ENCODE measurements at places on chromosomes 7 and 10. TPM values are rescaled to one million over a fixed set of nuclear protein-coding genes. Genes with fewer than 3 reads are reported as not detected.

AGR2 gene
- polyA plus RNA-seq = 2.0 TPM

SPDYE2B gene
- not detected for polyA plus RNA-seq

GALNT17 gene
- 19.2 TPM for polyA plus RNA-seq

SPDYE2 gene
- polyA plus RNA-seq = not detected

HOXA2 gene
- polyA plus RNA-seq = not detected

MRPL32 gene
- polyA plus RNA-seq = 30.8 TPM

BET1 gene
- polyA plus RNA-seq = 7.8 TPM

CPVL gene
- polyA plus RNA-seq = 9.4 TPM

NUTM2B gene
- polyA plus RNA-seq = 1.4 TPM

ENTPD1 gene
- polyA plus RNA-seq = 7.0 TPM

ODAD2 gene
- 0.32 TPM for polyA plus RNA-seq

HYAL4 gene
- not detected for polyA plus RNA-seq

THSD7A gene
- polyA plus RNA-seq = 1.3 TPM

DNAH11 gene
- polyA plus RNA-seq = not detected

UTF1 gene
- polyA plus RNA-seq = not detected

PDE6C gene
- polyA plus RNA-seq = not detected

TRIM50 gene
- polyA plus RNA-seq = 0.34 TPM

PODXL gene
- polyA plus RNA-seq = 39.8 TPM

PDIA4 gene
- polyA plus RNA-seq = 69.5 TPM

PHKG1 gene
- polyA plus RNA-seq = 3.8 TPM

CADPS2 gene
- 27.2 TPM for polyA plus RNA-seq

TRIM8 gene
- polyA plus RNA-seq = 97.4 TPM

ATP5MK gene
- polyA plus RNA-seq = 383 TPM

VENTX gene
- polyA plus RNA-seq = not detected

C10orf67 gene
- polyA plus RNA-seq = 0.27 TPM

Data from brain (organoid and tissue), 16 donors.